ENCODE measurements at places on chromosomes 4 and X.

- DNase-seq = no peak
Observed at GRCh38 chr4:24315056-24315455, 269.3 kb downstream of the DHX15 start.

DNA sequence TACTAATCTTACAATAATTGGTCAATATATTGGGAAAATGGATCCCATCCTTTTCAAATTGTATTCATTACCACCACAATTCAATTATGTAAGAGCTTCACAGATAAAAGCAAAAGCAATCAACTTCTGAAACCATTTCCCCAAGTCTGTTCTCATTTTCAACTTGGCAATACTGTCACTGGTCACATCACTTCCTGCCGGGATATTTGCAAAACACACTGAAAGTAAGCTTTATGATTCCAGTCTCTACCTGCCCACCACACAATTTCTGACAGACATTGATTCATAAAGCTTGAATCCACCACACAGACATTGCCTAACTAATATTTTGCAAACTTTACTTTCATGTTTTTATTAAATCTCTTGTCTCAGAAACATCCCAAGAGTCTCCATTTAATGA lies 53.6 kb downstream of the LIN54 start:
- no peak for DNase-seq

DNA sequence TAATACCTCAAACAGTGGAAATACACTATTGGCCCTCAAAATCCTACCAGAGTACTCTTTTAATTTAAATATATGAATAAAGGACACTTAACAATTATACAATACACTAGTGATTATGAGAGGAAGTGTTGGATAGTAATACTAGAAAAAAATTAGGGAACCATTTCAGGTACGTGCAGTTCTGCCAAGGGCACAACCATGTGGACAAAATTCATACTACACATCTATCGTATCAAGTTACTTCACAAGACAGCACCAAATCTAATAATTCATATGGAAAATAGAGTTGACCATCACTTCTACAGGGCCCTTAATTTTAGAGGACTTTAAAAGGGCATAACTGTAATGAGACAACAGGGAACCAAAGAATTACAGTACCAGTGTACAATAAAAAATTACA lies 69.2 kb upstream of the ZCCHC13 start:
- DNase-seq = no peak

DNA sequence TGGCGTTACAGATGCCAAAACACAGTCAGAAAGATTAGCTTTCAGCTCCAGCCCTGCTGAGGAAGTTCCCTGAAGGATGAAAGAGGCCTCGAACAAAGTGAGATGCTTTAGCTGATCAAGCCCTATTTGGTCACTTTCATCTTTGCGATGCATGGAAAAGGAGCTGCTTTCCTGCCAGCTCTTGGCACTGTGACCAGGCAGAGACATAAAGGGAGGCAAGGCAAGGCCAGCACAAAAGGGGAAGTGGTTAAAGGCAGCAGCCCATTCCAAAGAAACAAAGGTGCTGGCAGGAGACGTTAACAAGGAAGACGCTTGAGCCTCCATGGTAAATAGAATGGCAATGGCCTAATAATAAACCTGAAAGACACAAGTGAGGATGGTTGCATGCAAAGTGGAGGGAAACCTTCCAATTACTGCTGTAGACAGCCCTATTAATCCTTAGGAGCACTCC lies 617.1 kb upstream of the INTU start:
- DNase-seq = no peak

- DNase-seq = no peak
Observed at GRCh38 chr4:53653484-53654053, 62.3 kb upstream of the LNX1 start.

DNA sequence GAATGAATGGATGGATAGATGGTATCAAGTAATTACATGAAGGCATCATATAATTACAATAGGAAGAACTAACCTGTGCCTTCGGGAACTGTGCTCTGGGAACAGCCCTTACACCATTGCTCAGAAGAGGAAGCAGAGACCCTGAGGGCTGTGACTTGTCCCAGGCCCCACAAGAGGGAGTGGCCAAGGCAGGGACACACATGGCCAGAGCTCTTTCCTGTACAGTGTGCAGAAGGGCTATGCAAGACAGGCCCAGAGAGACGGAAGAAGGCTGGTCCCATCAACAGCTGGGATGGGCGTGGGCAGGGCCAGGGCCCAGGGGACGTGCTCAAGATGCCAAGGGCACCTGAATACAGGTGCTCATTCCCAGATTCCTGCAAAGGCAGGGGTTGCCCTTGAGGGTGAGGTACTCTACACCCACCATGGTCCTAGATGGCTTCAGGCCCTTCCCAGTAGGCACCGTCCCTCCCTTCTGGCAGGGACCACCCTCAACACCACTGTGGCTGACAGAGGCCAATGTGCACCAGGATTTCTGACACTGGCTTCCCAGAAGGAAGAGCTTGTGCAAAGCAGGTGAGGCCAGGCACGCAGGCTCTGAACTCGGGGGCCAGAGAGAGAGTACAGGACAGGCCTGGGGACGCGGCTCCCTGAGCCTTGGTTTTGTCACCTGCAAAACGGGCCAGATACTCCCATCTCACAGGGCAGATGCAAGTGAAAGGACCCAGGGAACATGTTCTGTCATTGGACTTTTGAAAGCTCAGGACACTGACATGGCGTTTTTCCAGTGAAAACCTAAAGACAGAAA lies 1.7 kb downstream of the EVC2 start:
- DNase-seq = no peak

DNA sequence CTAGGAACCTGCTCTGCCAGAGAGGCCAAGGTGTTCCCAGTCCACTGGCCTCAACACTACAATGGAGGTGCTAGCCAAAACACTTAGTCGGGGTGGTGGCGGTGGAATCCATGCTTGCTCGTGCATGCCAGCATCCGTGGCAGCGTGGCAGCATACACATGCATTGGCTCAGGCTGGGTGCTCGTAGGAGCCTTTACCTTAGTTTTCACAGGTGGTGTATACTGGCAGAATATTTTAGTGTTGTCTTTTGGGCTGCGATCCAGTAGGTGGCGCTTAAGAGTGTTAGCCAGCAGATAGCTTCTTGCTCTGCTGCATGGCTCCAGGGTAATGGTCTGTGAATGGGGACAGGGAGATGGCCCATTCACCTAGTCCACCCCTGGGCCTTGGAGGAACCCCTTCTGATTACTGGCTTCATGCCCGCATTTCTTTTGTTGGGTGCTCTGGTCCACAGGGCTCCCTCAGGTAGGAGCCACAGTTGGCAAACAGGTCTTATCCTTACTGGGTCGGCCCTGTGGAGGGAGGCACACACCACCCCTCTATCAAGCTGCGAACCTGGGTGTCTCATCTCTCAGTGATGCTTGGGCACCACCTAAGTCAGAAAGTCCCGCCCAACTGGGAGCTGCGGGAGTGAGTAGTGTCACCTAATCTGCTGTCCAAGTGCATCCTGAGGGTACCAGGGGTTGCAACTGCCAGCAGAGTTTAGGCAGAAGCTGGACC lies 40.0 kb downstream of the RIPPLY1 start:
- DNase-seq = peak; percentile 7

- no peak for DNase-seq
Observed at GRCh38 chr4:47954245-47954644, 39.9 kb upstream of the NFXL1 start.

DNA sequence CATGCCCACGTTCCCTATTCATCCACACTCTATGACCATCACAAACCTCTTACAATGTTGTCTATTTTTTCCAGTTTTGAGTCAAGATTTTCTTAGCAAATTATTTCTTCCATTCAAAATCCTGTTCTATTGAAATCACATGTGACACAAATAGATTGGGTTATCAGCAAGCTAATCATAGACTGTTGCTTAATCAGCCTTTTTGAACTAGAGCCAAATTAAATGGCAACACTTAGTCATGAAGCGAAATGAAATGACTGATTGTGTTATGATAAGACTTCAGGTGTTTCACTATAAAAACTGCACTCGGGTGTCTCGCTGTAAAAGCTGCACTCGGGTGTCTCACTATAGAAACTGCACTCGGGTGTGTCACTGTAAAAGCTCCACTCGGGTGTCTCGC lies 890.0 kb upstream of the FRG1 start:
- DNase-seq = no peak

GRCh38 chr4:86928400-86929255 lies 6.2 kb upstream of the AFF1 start:
- DNase-seq = no peak

DNA sequence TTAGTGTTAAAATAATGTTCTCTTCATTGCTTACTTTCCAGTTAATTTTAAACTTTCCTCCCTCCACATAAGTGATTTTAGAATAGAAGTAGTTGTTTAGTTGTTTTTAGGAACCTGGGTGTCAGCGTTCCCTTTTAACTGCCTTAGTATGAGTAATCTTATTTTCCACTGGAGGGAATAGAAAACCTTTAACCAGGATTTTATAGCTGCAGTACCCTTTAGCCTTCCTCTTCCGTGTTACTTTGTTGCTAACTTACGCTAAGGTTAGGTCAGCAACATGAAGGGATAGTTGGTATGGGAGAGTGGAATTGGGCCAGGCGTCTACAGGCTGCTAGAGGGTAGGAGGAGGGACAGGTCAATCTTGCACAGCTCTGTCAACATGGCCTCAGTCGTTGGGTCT lies 31.5 kb downstream of the SMS start:
- DNase-seq = no peak

Data from stimulated activated naive CD4-positive, alpha-beta T cell (primary cell).